ENCODE measurements at places on chromosomes 1 and 21.

DNA sequence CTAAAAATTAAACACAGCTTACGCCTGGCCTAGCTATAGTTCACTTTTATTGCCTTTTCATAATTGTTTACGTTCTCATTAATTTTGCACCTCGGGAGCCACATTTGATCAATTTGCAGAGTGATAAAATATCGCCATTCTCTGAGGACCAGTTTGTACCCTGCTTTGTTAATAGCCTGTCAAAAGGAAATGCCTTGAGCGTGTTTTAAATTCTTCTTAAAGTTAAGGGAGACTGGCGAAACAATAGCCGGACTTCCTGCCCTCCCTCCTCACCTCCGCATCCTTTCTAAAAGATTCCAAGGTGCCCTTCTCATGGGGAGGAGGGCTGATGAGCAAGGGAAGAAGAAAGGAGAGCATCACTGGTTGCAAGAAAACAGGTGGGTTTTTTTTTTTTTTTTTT, 271.6 kb downstream of the KCNJ6 start:
- no peak for DNase-seq

DNA sequence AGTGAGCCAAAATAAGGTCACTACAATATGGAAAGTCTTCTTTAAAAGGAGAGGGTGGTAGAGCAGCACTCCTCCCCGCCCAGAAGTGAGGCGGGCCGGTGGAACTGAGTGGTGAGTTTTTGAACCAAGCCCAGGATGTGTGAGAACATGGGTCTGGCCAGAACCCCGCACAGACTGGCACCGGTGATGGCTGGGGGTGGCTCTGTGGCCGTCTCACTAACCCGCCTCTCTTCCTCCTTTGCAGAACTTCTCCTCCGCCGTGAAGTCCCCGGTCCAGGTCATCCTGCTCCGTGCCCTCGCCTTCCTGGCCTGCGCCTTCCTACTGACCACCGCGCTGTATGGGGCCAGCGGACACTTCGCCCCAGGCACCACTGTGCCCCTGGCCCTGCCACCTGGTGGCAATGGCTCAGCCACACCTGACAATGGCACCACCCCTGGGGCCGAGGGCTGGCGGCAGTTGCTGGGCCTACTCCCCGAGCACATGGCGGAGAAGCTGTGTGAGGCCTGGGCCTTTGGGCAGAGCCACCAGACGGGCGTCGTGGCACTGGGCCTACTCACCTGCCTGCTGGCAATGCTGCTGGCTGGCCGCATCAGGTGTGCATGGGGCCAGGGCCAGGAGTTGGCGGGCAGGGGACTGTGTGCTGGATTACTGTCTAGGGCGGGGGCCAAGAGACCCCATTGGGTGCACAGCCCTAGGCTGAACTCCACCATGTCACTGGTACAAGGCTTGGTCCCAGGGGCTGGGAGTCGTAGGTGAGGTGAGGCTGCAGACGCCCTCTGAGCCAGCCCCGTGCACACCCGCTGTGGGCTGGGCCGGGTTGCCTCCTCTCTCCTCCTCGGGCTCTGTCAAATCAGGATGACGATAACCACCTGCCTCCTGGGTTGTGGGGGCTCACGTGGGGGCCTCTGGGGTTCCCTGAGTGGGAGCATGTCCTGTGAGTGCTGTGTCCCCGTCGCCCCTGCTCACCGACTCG, 12.4 kb downstream of the TMEM201 start:
- DNase-seq: no peak

DNA sequence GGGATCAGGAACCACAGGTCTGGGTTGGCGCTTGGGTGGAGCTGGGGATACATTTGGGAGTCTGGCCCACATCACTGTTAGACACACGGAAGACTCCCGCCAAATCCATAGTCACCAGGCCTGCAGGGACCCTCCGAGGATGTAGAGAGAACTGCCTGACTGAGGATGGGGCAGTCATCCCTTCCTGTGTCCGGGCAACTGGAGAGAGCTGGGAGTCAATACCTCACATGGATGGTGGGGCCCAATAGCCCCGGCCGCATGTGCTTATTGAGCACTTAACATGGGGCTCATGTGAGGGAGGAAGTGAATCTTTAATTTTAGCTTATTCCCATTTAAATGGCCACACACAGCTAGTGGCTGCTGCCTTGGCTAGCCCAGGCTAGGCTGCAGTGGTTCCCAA, 124.5 kb downstream of the TLR5 start:
- DNase-seq: no peak

GRCh38 chr1:234469376-234469775, 9.6 kb downstream of the TARBP1 start:
- no peak for DNase-seq

GRCh38 chr21:39523399-39523798, 71.6 kb downstream of the SH3BGR start:
- DNase-seq: no peak

GRCh38 chr1:177346790-177347359, 176.1 kb downstream of the BRINP2 start:
- DNase-seq: no peak

- DNase-seq: peak; percentile 12
These were observed 1039.4 kb upstream of the B3GALT2 start for GRCh38 chr1:194225821-194226220.

DNA sequence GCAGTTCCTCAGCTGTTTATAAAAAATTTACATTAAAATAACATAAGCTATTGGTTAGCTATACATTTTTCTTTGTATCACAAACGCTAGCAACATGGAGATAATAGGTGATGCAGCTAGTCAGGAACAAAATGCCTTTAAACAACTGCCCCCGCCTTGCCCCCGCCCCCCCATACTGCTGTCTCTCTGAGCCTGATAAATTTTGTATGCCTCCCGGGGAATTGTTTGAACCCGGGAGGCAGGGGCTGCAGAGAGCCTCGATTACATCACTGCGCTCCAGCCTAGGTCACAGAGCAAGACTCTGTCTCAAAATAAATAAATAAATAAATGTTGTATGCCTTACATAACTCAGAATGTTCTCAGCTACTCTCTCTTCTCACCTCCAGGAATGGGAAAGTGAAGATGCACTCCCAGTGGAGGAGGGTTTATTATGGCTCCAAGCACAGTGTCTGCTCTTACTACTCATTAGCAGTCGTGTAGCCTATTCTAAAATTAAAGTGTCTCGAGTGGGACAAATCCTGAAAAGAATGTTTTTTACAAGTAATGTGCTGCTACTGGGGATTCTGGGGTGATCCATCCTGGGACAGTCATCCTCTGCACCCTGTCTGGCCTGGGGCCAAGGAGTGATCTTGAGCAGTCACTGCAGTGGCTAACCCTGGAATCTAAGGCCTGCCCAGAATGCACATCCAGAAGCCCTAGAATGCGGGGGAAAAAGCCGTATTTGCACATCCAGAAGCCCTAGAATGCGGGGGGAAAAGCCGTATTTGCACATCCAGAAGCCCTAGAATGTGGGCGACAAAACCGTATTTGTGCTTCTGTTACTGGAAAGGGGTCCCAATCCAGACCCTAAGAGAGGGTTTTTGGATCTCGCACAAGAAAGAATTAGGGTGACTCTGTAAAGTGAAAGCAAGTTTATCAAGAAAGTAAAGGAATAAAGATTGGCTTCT, 39.4 kb upstream of the ZNF496 start:
- no peak for DNase-seq

DNA sequence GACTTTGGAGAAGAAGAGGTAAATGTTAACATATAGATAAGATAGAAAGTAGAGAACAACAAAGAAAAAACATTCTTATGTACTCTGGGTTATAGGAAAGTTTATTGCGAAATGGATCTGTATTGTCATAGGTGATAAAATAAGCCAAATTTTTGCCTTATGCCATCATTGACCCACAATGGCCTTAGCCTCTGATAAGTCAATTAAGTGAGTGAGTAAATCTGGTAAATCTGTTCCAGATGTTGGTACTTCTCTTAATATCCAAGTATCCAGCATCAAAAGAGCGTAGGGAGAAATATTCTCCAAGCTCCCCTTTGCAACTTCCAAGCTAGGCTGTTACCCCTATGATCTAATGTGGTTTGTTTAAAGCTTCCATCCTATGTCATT, 38.3 kb upstream of the CLCA4 start:
- DNase-seq: no peak

DNA sequence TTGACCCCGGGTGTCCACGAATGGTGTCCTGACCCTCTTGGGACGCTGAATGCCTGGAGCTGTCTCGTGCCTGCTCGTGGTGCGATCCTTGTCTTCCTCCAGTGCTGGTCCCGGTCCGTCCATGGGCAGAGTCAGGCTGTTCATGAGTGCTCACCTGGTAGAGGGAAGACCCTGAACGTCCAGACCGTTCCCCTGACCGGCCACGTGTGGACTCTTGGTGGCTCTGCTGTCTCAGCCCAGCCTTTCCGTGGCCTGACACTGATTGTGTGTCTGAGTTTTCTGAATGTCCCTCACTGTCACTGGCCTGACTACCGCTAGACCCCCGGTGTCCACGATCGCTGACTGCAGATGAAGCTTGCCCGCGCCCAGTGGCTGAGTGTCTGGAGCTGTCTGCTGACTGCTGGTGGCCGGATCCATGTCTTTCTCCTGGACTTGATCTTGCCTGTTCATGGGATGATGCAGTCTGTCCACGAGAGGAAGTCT, 11.7 kb downstream of the FLG start:
- DNase-seq: no peak

DNA sequence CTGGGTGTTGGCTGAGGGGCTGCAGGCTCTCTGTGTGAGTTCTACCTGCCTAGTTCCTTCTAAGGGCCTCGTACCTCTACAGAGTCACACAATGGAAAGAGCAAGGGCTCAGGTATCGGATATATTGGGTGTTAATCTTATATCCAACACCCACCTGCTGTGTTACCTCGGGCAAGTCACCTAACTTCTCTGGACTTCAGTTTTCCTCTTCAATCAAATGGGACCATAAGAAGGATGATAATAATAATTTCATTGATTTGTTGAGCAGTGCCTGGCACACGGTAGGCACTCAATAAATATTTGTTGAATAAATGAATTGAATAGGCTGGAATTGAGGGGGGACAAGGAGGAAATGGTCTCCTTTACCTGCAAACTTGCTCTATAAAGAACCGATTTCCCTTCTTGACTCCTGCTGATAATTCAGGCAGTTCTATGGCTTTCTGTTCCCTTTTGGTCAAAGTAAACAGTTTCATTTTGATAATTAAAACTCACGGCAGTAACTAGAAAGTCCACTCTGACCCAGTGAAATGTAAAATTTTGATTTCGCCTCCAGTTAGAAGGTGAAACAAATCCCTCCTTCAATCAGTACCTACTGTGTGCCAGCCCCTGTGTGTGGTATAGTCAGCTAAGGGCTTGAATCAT, 16.5 kb upstream of the MAN1C1 start:
- DNase-seq: no peak

- DNase-seq: no peak
These were observed 137.8 kb upstream of the KRTAP19-8 start for GRCh38 chr21:31176080-31176551.

GRCh38 chr21:44925378-44925755, 4.7 kb upstream of the ITGB2 start:
- no peak for DNase-seq

GRCh38 chr1:197327776-197328364, 59.8 kb downstream of the CRB1 start:
- DNase-seq: no peak

DNA sequence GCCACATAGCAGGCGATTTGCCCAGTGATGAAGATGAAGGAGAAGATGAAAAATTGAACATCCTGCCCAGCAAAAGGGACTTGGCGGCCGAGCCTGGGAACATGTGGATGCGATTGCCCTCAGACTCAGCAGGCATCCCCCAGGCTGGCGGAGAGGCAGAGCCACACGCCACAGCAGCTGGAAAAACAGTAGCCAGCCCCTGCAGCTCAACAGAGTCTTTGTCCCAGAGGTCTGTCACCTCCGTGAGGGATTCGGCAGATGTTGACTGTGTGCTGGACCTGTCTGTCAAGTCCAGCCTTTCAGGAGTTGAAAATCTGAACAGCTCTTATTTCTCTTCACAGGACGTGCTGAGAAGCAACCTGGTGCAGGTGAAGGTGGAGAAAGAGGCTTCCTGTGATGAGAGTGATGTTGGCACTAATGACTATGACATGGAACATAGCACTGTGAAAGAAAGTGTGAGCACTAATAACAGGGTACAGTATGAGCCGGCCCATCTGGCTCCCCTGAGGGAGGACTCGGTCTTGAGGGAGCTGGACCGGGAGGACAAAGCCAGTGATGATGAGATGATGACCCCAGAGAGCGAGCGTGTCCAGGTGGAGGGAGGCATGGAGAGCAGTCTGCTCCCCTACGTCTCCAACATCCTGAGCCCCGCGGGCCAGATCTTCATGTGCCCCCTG, 3.3 kb downstream of the ZBTB18 start:
- DNase-seq: no peak

GRCh38 chr1:19313636-19313959, 1.5 kb downstream of the SLC66A1 start:
- DNase-seq: no peak

DNA sequence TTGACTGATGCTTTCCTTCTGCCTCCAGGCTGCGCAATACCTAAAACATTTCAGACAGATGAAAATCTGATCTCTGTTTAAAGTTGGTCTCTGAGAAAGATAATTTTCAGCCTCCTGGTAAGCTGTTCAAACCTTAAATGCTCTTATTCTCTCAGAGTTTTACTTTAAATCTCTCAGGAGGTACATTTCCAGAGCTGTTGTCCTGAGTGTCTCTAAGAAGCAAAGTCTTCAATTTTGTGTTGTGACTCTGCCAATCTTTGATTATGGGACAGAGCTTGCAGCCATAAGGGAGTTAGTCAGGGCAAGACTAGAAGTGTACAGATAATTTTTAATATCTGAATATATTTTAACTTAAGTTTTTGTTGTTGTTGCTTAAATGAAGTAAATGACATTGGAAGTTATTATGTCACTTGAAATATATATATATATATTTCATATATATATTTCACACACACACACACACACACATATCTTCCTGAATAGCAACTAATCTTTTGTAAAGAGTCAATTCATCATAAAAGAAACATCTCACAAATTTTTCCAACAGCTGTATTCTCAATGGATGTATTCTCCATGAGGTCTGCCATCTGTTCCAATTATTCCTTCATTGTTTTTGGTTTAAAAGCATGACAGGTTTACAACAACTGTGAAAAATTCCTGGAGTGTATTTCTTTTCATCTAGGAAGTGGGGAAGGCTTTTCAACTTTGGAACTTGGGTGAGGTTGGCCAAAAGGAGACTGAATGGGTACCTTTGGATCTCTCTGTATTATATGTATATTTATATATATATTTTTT, 259.4 kb downstream of the BACH1 start:
- DNase-seq: no peak

- DNase-seq: no peak
These were observed 97.2 kb downstream of the WDR64 start for GRCh38 chr1:241749041-241749944.

- no peak for DNase-seq
These were observed 99.7 kb downstream of the NOS1AP start for GRCh38 chr1:162169031-162169790.

- DNase-seq: no peak
These were observed 176.5 kb downstream of the VAV3 start for GRCh38 chr1:107788206-107789202.

- no peak for DNase-seq
These were observed 629 bp downstream of the PGD start for GRCh38 chr1:10399444-10399941.

Measured in CD4-positive, alpha-beta T cell treated with Interleukin-6 at 100 ng/mL for 8 hours (primary cell).